SW 1271 (cell line): ENCODE measurements at places on chromosomes 6 and 20.

DNA sequence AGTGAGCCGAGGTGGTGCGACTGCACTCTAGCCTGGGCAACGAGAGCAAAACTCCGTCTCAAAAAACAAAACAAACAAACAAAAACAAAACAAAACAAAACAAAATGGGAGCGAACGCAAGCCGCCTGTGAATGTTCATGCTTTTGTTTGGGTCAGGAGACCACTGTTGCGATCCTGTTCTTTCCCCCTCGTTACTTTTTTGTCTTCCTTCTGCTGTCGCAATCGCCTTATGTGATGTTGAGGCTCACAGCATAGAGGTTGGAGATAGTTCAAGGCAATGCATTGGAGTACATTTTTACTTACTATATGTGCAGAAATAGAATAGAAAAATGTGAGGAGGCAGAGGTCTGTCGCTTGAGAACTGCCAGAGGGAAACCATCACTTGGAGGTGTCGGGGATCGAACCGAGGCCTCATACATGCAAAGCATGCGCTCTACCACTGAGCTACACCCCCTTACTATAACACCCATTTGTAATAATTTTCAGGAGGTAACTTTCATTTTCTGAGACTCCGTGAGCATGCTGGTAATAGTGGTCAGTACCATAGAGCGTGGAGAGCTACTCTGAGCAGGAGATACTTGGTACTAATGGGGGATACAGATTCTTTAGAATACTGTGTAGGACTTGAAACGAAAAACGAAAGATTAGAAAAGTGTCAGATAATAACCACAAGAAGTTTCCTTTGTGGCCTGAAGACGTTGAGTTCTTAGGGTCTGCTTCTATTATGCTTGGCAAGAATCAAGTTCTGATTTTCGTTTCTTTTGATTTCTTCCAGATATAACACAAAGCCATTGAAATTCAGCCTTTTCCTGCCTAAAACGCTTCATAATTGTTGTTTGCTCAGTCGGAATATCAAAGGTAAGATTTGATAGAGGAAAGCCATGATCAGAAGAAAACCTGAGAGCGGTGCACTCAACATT, 121.1 kb downstream of the TRIM27 start:
- DNase-seq, result peak; percentile 68

- DNase-seq, result no peak
Observed at GRCh38 chr20:13791540-13792459, 7.0 kb downstream of the NDUFAF5 start.

DNA sequence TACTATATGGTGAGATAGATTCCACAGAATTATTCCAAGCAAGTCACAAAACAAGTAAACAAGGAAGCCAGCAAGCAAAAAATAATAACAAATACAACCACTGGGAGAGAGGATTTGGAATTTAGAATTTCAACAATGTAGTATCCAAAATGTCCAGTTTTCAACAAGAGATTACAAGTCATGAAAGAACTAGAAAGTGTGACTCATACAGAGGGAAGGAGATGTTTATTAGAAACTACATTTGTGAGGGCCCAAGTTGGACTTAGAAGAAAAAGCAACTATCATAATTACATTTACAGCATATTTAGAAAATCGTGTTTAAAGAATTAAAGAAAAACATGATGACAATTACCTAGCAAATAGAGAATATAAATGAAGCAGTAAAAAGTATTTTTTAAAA, 494.6 kb upstream of the ID4 start:
- DNase-seq, result no peak

DNA sequence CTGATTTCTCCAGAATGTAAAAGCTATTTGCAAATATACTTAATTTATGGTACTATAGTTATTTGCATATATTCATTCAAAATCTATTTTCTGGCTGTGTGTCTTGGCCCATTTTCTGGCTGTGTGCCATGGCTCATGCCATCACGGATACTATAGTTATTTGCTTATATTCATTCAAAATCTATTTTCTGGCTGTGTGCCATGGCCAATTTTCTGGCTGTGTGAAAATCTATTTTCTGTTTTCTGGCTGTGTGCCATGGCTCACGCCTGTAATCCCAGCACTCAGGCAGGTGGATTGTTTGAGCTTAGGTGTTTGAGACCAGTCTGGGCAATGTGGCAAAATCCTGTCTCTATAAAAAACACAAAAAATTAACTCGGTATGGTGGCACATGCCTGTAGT, 28.9 kb upstream of the RIPK1 start:
- DNase-seq, result no peak

DNA sequence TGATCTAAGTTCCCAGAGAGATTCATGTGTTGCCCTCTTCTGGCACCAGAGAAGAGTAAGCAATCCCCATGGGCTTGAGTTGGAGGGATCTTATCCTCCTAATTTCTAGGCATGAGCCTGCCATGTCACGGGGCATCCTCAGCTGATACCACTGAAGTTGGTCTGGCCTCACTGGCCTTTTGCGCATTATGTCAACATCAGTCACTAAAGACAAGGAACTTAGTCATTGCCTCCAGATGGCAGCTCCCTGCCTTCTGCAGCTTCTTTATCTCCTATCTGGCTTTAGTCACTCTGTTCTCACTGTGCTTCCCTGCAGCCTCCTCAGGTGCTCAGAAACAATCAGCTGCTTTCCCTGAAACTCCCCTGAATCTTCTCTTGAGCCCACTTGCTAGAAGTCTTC, 312.2 kb downstream of the ADGRG6 start:
- DNase-seq, result no peak

GRCh38 chr20:58173091-58173490, 55.4 kb downstream of the ANKRD60 start:
- DNase-seq, result no peak

DNA sequence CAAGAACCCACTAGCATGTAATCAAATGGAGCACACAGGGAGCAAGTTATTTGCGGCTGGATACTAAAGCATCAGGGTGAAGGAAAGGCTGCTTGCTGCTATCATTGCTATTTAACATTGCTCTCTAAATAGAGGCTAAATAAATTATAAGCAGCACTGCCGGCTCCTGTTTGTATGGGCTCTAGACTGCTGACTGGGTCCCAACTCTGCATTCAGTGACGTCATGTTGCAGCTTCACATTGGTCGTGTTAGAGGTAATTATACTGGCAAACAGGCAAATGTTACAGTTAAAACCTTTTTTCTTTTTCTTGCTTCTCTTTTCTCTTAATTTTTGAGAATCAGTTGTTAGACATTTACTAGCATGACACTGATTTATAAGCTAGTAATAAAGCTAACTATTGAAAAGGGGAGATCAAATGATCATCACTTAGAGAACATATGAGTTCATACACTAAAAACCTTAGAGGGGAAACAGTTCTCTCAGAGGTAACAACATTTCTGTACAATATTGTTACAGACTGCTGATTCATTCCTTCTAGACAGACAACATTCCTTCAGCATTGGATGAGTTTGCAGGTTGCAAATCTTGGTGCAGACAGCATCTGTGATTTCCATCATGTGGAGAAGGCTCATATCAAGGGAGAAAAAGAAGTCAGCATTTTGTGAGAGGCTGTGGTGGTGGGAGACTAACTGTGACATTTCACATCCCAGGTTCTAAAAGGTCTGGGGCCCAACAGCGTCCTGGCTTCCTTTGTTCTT, 15.9 kb downstream of the RFPL4B start:
- no peak for DNase-seq

- no peak for DNase-seq
Observed at GRCh38 chr20:50547964-50548363, 37.8 kb downstream of the PTPN1 start.

- no peak for DNase-seq
Observed at GRCh38 chr6:134707342-134708031, 242.4 kb downstream of the ALDH8A1 start.

GRCh38 chr6:18388942-18389341, 1.8 kb downstream of the RNF144B start:
- DNase-seq, result no peak

GRCh38 chr6:132650429-132650828, 8.6 kb downstream of the TAAR1 start:
- no peak for DNase-seq

DNA sequence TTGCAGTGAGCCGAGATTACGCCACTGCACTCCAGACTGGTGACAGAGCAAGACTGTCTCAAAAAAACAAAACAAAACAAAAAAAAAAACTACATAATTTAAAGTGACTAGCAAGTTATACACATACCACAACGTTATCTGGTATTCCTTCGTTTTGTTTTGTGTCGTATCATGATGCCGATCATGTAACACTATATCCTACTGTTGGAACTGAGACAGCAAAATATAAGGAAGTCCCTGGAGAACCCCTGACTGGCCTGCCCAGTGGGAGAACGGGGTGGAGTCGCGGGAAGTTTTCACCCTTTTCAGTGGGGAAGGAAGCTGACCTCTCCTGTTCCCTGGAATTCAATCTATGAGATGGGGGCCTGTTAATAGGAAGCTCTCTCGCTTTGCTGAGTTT, 15.1 kb downstream of the SOX4 start:
- no peak for DNase-seq

GRCh38 chr6:136717716-136717990, 74.6 kb downstream of the MAP3K5 start:
- DNase-seq, result no peak

DNA sequence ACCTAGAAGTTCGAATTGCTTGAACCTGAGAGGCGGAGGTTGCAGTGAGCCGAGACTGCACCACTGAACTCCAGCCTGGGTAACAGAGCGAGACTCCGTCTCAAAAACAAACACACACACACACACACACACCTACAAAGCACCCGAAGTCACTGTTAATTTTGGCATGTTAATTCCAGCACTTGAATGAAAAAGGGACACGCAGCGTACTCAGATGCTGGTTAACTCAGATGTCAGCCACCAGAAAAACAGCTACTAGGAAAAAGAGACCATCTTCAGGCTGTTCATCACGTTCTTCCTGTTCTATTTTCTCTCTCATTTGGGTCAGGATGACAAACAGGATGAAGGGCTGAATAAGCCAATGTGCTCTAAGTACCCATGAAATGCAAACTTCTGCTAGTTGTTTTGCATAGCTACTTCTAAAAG, 46.9 kb downstream of the BLOC1S5 start:
- no peak for DNase-seq

DNA sequence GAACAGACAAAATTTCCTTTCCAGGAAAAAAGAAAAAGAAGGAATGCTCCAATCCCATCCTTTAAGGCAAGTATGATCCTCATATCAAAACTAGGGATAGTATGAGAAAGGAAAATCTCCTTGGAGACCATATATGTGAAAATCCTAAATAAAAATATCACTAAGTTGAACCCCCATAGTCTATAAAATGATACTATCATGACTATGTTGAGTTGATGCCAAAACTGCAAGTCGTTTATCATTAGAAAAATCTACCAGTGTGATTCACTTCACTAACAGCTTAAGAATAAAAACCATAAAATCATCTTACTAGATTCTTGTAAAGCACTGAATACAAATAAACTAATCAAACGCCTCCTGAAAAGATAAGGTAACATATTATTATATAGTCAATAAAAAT, 76.6 kb upstream of the STXBP5 start:
- no peak for DNase-seq

- DNase-seq, result no peak
Observed at GRCh38 chr20:40535816-40536215, 153.2 kb downstream of the MAFB start.

DNA sequence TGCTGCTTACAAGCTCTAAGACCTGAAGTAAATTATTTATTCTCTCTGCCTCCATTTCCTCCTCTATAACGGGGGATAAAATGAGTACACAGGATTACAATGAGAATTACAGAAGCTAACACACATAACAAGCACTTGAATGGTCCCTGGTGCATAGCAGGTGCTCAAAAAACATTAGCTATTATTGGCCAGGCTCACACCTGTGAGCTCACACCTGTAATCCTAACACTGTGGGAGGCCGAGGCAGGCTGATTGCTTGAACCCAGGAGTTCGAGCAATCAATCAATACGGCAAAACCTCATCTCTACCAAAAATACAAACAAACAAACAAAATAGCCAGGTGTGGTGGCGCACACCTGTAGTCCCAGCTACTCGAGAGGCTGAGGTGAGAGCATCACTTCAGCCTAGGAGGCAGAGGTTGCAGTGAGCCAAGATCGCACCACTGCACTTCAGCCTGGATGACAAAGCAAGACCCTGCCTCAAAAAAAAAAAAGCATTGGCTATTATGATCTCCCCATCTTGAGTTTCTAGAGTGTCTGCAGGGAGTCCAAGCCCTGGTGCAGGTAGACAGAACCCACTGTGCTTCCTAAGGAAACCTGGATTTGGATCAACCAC, 68.1 kb downstream of the PREX1 start:
- DNase-seq, result no peak

DNA sequence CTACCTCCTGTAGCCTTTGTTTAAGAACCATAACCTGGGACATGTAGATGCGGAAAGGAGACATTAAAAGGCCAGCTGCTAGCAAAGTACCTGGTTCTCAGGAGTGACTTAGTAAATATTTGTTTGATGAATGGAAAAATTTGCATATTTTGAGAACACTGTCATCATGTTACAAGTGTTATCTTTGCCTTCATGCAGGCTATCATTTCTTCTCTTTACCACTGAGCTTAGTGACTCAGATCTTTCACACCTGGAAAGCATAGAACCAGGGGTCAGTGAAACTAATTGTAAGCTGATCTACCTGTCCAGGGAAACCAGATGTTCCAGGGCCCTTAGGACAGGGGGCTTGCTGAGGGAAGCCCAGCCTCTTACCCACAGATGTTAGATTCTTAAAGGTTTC, 5.4 kb downstream of the ZFP57 start:
- no peak for DNase-seq

GRCh38 chr6:106591111-106591825, 38.0 kb downstream of the RTN4IP1 start:
- peak; percentile 57 for DNase-seq

DNA sequence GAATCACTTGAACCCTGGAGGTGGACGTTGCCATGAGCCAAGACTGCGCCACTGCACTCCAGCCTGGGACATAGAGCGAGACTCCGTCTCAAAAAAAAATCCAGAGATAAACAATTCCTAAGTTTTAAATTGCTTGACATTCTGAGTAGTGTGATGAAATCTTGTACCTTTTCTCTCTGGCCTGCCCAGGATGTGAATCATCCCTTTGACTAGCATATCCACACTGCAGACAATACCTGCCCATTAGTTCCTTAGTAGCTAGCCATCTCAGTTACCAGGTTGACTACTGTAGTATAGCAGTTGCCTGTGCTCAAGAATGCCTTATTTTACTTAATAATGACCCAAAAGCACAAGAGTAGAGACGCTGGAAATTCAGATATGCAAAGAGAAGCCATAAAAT, 2.8 kb downstream of the ZFP57 start:
- DNase-seq, result peak; percentile 12

GRCh38 chr20:17109307-17109706, 117.5 kb upstream of the PCSK2 start:
- DNase-seq, result no peak

DNA sequence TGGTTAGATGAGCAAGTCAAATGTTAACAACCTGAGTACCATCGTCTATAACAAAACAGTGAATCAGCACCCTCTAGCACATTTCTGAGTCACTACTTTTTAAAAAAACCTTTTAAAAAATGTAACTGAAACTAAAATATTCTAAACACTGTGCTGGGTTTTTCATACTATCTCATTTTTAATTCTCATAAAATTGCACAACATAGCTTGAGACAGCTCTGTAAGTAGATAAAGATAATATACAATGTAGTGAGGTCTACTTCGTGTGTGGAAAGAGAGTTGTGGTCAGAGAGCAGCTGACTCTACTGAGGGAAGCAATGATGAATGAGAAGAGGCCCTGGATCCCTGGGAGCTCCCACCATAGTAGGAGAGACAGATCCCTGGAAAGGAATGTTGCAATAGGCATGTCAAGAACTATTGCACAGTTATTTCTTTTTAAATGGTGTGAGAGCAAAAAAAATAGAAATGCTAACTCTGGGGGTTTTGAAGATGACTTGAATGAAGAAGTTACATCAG, 13.6 kb upstream of the CALHM6 start:
- no peak for DNase-seq

- no peak for DNase-seq
Observed at GRCh38 chr20:62347445-62347844, 19.7 kb downstream of the LAMA5 start.
